WTC11 (cell line): ENCODE measurements at places on chromosomes 12 and 14.

- DNase-seq: no peak
Measured at GRCh38 chr12:116431677-116432300, 127.4 kb upstream of the MAP1LC3B2 start.

DNA sequence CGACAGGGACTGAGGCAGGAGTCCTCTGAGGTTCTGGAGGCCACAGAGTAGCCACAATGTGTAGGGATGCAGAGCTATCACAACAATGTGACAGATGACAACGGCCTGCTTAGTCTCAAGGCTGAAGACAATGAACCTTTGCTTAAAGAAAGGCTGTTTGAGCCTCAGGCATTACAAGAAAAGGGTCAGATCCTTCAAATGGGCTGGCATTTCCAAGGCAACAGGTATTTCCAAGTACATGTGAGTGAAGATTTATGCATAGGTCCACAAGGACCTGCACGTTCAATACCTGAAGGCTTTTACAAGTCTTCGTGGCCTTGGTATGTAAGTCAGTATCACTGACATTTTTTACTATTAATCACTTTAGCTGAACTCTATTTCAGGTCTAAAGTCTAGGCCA is 62.0 kb downstream of the TMCC3 start:
- no peak for DNase-seq

DNA sequence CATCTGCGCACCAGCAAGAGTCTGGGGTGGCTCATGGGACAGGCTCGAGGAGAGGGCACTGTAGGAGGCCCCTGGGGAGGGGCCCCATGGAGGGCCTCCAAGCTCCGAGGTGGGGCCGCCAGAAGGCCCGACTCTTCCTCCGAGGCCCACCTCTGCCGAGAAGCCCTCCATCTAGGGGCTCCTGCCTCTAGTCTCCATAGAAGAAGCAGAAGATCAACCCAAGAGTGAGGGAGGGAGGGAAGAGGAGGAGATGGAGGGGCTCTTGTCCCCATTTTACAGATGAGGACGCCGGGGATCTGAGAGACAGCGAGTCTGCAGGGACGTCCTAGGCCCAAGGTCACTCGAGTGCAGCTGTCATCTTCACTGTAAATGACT is 41.2 kb downstream of the DIO3 start:
- DNase-seq: no peak

GRCh38 chr12:113201187-113202177 is 16.0 kb downstream of the RITA1 start:
- DNase-seq: no peak

GRCh38 chr14:104111301-104112112 is 26.0 kb downstream of the ASPG start:
- DNase-seq: peak; percentile 9

DNA sequence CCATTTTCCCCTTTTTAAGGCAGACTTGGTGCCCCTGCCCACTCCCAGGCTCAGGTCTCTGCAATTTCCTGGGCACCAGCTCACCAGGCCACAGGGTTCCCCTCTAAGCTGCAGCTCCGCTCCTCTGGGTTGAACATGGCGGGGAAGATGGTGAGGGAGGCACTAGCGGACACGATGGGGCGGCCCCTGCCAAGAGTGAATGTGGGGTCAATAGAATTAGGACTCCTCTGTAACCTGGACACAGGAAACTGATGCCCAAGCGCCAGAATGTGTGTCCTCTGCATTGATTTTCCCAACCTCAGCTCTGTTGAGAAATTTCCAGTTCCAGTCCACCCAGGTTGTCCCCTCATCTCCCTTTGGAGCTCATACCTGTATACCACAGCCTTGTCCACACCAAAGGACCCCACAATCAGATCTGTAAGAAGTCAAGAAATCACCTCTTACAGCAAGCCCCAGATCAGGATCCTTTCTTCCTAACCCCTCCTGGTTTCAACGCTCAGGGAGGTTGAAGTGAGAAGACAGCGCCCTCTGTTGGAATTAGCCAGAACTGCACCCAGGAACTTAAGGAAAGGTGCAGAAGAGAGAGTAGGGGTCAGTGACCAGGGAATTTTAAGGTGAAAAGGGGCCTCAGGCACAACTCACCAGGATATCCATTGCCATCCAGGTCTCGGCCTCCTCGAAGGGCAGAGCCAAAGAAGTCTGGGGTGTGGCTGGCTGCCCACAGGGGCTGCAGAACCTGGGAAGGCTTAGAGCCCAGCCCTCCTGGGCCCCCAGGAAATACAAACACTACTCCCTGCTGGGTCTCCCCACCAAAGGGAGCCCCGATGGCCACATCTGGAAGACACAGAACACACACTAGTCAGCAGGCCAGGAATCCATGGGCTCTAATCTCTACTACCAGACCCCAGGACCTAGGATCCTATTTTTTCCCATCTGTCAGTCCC is 14.7 kb downstream of the ITGA5 start:
- DNase-seq: peak; percentile 92

DNA sequence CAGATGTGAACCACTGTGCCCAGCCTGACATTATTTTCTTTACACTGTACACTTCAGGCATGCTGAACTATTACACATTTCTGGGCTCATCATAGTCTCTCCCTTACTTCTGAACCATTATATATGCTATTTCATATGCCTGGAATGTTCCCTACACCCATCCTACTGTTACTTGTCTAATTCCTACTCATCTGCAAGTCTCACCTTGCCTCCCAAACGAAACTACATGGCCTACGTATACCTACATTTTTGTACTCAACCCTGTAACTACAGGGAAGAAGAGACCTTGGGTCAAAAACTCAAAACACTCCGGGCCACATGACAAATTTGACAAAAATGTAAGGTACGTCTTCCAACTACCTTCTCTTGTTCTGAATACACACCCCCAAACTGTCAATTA is 9.5 kb upstream of the EEA1 start:
- DNase-seq: no peak

GRCh38 chr12:51442324-51442723 is 17.7 kb downstream of the SLC4A8 start:
- no peak for DNase-seq

- DNase-seq: no peak
Measured at GRCh38 chr14:78725086-78725485, 554.9 kb downstream of the NRXN3 start.

- no peak for DNase-seq
Measured at GRCh38 chr12:3998968-3999792, 126.0 kb upstream of the PARP11 start.

GRCh38 chr12:132248453-132249167 is 80.8 kb downstream of the GALNT9 start:
- DNase-seq: no peak

DNA sequence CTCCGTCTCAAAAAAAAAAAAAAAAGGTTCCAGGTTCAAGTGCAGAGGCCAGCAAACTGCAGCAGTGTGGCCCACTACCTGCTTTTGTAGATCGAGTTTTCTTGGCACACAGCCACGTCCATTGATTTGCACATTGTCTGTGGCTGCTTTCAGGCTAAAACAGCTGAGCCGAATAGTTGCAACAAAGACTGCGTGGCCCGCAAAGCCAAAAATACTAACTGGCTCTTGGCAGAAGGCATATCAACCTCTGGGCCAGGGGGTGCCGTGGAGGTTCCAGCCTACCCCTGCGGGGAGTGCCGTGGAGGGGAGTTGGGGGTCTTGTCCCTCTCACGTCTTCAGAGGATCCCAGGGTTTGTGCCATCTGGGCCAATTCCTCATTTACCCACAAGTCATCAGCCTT is 170.1 kb downstream of the ADGRD1 start:
- no peak for DNase-seq

DNA sequence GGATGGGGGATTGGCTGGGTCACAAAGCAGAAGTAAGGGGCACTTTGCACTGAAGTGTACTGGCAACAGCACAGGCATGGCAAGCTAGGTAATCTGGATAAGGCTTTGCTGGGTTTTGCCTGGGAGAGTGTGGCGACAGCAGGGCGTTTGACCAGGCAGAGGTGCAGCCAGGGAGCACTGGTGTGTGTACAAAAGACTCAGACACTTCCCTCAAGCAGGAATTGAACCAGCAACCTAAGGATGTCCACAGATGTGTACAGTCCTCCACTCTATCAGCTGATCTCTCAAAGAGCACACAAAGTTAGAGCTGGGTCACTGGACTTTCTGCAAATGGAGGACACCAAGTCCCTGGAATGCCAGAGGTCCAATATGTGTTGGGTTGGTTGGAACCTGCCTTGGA is 15.4 kb upstream of the RNASE4 start:
- no peak for DNase-seq

- no peak for DNase-seq
Measured at GRCh38 chr12:102542816-102543440, 62.6 kb upstream of the IGF1 start.

DNA sequence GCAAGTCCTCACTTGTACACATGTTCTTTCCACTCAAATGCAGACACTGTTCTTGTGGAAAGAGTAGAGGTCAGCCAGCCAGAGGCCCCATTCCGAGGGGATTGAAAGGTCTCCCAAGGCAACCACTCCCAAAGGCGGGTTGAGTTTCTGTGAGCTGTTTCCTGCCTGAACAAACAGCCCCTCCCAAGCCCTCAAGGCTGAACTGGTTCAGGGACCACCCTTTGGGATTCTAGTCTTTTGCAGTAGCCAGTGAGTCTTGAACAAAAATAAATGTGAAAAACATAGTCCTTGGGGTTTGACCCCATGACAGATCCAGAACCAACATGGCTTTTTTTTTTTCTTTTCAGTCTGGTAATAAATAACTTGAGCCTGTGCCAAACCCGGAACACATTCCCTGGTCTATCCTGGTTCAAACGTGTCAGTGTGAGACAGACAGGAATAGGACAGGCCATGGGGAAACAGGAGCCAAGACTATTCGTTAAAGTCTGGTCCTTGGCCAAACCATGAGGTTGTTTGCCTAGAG is 17.6 kb upstream of the STK38L start:
- DNase-seq: no peak

DNA sequence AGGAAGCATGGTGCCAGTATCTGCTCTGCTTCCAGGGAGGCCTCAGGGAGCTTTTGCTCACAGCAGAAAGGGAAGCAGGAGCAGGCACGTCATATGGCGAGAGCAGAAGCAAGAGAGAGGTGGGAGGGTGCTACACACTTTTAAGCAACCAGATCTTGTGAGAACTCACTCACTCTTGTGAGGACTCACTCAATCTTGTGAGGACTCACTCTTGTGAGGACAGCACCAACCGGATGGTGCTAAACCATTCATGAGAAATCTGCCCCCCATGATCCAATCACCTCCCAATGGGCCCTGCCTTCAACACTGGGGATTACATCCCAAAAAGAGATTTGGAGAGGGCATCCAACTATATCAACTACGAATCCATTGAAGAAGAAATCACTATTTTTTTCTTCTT is 34.3 kb upstream of the LMNTD1 start:
- no peak for DNase-seq

- no peak for DNase-seq
Measured at GRCh38 chr14:92939699-92940098, 16.7 kb downstream of the CHGA start.

- DNase-seq: no peak
Measured at GRCh38 chr12:41663598-41664265, 475.6 kb downstream of the PDZRN4 start.

DNA sequence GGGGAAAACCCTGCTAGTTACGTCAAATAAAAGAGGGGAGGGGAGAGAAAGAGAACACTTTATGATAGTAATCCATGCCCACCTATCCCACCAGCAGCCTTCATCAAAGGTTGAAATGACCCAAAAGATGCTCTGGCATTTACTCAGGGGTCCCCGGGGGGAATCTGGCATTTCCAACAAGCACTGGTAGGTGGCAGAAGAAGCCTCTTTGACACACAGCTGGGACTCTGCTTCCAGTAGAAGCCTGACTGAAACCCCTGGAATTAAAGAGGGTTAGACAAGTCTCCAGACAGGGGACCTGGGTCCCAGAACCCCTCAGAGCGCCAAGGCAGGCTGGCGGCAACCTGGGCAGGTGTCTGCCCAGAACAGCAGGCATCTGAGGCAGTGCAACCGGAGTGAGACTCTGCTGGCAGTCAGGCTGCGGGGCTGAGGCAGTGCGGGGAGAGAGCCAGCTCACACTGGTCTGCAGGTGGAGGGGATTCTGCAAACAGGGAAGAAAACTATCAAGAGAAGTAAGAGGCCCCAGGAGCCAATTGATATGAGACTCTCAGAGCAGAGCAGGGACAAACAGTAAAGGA is 85.0 kb upstream of the CAPRIN2 start:
- no peak for DNase-seq

- no peak for DNase-seq
Measured at GRCh38 chr12:47863467-47863866, 41.3 kb downstream of the VDR start.

- DNase-seq: peak; percentile 28
Measured at GRCh38 chr12:85424581-85425348, 144.7 kb downstream of the ALX1 start.

- no peak for DNase-seq
Measured at GRCh38 chr12:48451372-48451771, 21.0 kb upstream of the ANP32D start.

GRCh38 chr14:60273956-60274355 is 24.9 kb downstream of the PPM1A start:
- DNase-seq: no peak

DNA sequence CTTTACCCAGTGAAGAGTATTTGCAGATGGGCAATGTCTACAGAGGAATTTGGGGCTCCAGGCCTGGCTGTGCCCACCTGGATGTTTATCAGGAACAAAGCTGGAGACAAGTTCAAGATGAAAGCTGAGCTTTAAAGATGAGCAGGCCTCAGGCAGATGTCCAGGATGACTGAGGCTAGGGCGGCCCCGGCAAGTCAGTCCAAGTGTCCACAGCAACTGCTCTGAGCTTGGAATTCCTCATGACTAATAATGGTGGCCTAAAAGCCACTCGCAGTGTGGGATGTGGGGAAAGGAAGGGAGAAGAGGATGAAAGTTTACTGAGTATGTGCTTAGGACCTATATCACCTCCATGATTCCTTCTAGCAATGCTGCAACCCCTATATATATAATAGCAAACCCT is 128.2 kb upstream of the NOS1 start:
- DNase-seq: no peak

DNA sequence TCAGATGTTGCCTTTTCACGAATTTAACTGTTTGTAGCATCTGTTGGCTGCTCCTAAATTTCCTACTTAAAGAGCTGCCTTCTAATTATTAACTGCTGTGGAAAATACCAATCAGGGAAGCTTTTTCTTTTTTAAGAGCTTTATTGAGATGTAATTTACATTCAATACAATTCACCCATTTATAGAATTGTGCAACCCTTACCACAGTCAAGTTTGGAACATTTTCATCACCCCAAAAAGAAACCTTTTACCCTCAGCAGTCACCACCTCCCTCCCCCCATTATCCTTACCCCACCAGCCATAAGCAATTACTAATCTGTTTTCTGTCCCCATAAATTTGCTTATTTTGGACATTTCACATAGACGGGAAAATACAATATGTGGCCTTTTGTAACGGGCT is 1.4 kb downstream of the PCNX4 start:
- DNase-seq: no peak

- no peak for DNase-seq
Measured at GRCh38 chr12:53443955-53444354, 2.4 kb downstream of the PRR13 start.

- no peak for DNase-seq
Measured at GRCh38 chr14:77654001-77654441, 37.6 kb upstream of the SPTLC2 start.

- no peak for DNase-seq
Measured at GRCh38 chr12:85741046-85741445, 95.2 kb downstream of the RASSF9 start.
